ENCODE measurements at places on chromosomes 1 and 21.

GRCh38 chr1:161725908-161726472 is 4.6 kb downstream of the FCRLB start:
- no peak for DNase-seq

DNA sequence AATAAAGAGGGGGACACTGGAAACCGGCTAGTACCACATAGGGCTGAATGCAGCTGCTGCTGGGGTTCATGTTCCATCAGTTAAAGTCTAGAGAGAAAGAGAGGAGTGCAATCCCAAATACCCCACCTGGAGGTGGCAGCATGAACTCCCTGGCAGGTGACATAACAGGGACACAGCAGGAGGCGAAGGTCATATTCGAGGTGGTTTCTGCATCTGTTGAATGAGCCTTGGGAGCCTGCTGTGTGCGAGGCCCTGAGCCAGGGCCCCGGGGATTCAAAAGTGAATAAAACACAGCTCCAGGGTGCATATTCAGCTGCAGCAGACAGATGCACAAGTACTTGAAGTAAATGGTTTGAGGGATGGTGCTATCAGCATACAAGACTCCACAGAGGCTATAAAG is 456.8 kb downstream of the SETD4 start:
- DNase-seq = no peak

DNA sequence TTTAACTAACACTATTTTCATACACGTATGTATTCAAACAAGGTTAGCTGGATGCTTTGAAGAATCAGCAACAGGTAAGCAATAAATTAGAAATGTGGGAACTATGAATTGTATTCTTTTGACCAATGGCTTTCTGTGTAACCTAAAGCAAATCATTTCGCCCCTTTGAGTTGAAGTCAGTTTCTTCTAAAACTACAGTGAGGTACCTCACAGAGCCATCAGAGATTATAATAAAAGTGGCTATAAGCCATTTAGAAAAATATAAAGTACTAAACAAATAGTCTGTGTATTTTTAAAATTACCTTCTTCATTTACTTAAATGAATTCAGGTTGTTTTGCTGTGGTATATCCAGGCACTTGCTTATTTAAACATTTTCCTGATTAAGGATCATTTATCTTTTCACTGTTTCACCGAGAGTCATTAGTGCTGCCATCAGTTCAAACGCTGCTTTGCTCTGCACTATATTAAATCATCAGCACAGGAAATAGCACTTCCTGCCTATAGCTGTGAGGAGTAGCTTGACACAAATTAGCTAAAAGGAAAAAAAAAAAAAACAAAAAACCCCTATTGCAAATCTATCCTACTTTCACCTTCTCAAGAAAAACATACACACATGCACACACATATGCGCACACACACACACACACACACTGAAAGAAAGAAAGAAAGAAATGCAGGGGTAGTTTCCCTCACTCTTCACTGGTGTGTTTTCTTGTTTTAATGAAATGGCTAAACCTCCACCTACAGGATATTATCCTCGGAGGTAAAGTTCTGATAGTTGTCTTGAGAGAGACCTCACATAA is 39.8 kb upstream of the C1orf105 start:
- DNase-seq = peak; percentile 27

GRCh38 chr1:38817267-38818174 is 42.1 kb downstream of the RRAGC start:
- no peak for DNase-seq

DNA sequence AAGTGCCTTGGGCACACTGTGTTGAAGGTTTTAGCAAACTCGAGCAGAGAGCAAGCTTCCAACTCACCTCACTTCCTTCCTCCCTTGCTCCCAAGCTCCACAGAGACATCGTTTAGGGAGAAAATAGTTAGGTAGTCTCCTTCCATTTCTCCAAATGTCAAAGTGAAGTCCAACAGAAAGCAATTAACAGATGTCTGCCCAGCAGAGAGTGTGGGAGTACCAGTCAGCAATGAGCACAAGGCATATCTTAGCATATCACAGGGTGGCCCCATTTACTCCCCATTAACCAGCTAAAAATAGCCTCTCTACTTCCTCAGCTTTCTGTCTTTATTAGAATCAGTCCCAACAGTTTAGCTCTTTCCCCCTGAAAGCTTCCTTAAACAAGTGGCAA is 334.2 kb upstream of the CAMK1G start:
- DNase-seq = no peak

GRCh38 chr1:156727926-156728598 is at the start of gene METTL25B:
TSS of gene METTL25B (plus strand) at chr1:156728469. CDS start at chr1:156729105, 636 bp downstream.
- DNase-seq = peak; percentile 47

- no peak for DNase-seq
Observed at GRCh38 chr1:78721136-78721535, 71.5 kb downstream of the IFI44 start.

DNA sequence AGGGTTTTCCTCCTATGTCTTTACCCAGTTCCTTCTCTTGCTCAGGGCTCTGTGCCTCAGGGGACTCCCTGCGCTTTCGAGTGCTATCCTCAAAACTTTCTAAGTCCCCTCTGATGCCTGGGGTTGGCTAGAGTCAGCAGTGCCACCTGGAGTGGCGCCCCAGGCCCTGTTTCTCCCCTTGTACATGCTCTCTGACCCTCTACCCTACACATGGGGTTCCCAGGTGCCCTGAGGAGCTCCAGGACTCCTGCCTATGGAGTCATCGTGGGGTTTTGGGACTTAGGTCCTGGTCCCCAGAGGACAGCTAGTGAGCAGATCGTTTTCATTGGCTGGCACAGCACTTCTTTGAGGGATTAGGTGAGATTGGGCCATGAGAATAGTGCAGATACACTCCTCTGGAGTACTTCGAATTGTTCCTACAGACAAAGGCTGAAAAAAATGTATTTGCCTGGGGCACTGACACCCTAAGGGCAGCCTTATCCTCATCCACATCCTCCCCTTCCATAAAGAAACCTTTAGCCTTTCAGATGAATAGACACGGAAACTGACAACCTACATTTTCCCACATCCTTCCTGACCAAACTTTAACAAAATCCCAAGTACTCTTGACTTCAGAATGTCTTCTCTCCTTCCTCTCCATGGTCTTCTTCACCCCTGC is 41.5 kb downstream of the LGR6 start:
- no peak for DNase-seq

DNA sequence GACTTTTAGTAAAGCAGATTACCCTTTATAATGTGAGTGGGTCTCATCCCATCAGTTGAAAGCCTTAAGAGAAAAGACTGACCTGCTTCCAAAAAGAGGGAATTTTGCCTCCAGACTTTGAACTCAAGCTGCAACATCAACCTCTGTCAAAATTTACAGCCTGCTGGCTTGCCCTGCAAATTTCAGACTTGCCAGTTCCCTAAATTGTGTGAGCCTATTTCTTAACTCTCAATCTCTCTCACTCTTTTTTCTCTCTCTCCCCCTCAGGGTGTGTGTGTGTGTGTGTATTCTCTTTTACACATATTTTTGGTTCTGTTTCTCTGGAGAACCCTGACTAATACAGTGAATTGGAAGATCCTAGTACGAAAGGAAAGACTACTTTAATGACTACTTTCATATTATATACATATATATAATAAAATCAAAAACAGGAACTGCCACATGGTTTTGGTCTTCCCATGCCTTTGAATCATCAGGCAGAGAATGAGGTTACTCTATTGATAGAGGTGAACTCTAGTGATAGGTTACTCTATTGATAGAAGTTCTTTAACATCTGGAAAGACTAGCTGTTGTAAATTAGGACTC is 6.4 kb downstream of the OR2C3 start:
- no peak for DNase-seq

Measured in activated gamma-delta T cell treated with anti-CD3 and anti-CD28 coated beads, Interleukin-2, amount 50 U/mL, for 16 hours (primary cell).